ENCODE measurements at places on chromosomes 12 and 14.

DNA sequence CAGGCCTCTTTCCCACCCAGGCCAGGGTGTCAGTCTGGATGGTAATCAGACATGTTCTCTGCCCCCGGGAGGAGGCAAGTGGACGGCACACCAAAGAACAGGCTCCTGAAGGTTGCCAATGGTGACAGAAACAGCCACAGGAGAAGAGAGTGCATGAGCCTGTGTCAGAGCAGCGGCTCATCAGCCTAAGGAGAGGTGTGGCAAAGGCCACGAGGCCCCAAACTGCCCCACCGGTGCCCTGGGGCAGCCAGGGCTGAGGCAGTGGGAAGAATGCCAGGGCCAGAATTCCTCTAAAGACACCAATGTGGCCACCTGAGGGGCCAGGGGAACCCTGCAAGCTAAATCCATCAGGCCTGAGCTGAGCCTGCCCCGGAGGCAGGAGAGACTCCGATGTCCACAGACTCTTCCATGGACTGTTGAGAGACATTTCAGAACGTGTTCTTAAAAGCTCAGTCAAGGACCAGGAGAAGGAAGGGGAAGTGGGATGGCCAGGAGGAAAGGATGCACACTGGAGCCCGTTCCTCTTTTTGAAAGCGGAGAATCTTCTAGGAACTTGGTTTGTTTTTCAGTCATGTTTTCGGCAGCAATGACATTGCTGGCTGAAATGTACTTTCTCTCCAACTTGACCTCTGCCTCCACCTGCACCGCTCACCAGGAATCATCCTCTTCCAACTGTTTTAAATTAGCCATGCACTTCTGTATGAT is 176.3 kb upstream of the FKBP4 start:
- DNase-seq = no peak

GRCh38 chr12:120960657-120961056 is 17.7 kb upstream of the HNF1A start:
- no peak for DNase-seq

DNA sequence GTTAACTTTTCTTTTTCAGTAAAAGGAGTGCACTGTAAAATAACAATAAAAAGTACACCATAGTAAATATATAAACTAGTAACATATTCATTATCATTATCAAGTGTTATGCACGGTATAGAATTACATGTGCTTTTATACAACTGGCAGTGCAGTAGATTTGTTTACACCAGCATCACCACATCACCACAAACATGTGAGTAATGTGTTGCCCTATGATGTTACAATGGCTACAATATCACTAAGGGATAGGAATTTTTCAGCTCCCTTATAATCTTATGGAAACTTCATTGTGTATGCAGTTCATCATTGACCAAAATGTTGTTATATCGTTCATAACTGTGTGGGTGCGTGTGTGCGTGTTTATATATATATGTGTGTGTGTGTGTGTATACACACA is 23.5 kb upstream of the NEDD1 start:
- DNase-seq = no peak

DNA sequence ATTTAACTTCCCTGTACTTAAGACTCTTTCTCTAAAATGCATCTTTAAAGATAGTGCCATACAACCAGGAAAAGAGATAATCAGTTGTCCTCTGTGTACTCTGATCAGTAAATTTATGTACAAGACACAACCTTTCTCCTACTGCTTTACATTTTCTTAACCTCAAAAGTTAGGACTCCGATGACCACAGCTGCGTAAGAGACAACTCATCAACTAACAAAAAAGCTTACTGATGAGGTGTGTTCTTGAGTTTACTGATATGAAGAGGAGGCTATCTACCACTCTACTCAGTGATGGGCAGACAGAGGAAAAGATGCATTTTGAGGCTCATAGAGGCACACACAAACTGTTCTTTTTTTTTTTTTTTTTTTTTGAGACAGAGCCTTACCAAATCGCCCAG is 71.4 kb upstream of the HIF1A start:
- no peak for DNase-seq

DNA sequence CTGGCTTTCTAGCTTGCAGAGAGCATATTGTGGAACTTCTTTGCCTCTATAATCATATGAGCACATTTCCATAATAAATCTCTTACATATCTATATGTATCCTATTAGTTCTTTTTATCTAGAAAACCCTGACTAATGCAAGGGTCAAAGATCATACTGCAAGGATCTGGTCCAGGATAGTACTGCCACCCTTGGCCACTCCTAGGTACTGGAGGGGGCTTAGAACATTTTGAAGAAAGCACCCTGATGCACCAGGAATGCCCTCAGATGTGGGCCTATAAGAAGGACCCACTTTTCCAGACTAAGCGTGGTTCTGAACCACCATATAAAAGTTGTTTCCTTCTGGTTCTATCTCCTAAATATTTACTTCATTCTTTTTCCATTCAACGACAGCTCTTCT is 14.6 kb downstream of the ATXN7L3B start:
- DNase-seq = no peak

DNA sequence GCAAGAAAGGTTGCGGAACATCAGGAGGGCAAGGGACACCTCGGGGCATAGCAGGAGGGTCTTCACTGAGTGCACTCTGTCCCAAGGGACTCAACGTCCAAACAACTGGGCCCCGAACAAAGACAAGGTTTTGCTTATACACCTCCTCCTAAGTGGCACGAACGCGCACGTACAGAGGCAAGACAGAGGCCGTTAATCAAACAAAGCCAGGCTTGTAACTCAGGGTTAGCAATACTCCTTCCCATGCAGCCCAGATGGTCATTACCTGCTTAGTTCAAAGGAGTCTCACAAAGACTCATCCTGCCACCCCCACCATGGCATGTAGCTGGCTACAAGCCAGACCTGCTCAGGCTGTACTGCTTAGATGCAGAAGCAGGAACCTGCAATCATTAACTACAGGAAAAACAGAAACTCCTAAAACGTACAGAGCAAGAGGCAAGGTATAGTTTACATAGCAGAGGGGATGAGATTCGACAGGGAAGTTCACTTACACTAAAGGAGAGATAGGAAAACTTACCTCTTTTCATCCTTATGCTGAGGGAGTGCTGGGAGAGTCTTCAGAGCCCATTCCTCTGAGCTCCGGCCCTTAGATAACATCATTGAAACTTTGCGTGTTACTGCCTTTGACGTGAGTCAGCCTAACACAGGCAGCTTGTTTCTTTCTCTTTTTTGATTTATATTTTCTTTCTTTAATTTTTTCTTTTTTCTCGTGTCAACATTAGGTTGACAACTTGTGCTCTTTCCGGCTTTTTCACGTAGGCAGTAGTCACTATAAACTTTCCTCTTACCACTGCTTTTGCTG is 1319.1 kb downstream of the TMEM121 start:
- DNase-seq = peak; percentile 38

DNA sequence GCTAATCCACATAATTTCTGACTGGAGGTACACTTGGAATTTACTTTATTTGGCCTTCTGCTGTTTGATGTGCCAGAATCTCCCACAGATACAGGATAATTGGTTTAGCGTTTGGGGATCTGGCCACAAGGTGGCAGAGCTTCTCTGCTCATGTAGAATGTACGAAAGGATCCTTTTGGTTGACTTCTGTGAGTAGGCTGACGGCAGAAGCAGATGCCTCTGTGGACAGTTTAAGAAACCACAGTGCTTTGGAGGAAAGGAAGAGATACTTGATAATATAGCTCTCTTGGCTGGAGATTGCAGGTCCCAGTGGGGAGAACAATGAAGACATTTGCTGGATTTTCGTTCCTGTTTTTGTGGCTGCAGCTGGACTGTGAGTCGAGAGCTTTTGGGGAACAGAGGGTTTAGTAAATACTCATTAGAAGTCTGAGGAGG is 75.3 kb upstream of the OR4E1 start:
- peak; percentile 22 for DNase-seq

GRCh38 chr14:103519043-103519836 is 3.4 kb downstream of the CKB start:
- DNase-seq = no peak

DNA sequence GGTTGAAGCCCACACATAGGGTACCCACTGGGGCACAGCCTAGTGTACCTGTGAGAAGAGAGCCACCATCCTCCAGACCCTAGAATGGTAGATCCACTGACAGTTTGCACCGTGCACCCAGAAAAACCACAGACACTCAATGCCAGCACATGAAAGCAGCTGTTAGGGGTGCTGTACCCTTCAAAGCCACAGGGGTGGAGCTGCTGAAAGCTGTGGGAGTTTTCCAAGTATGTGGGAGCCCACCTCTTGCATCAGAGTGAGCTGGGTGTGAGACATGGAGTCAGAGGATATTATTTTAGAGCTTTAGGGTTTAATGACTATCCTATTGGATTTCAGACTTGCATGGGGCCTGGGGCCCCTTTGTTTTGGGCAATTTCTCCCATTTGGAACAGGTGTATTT is 30.5 kb downstream of the TSPAN19 start:
- DNase-seq = no peak

- DNase-seq = no peak
Observed at GRCh38 chr12:76259106-76259505, 89.1 kb downstream of the BBS10 start.

Data from activated CD4-positive, alpha-beta T cell treated with anti-CD3 and anti-CD28 coated beads for 1 hour (primary cell).